ENCODE measurements at places on chromosomes 2 and 18.

- no peak for ATAC-seq
Measured at GRCh38 chr2:41572154-41572553, 475.7 kb upstream of the PKDCC start.

GRCh38 chr2:239644011-239644410 lies 243.2 kb upstream of the HDAC4 start:
- no peak for ATAC-seq

- ATAC-seq = no peak
Measured at GRCh38 chr18:12102136-12102842, 8.6 kb downstream of the ANKRD62 start.

DNA sequence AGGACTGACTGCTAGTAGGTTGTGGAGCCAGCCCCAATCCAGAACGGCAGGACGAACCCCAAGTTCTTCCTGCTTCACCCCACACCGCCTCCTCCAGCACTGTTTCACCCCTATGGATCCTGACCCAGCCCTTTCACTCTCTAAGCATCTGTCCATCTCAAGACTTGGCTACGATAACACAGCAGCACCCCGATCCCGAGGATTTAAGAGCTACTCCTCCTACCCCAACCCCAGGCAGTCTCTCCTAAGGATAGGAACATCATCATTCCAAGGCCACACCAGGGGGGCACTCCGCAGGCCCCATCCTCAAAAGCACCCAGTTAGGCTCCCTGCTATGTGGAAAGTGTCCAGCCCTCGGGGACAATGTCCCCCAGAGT lies 645 bp downstream of the KCTD18 start:
- no peak for ATAC-seq

DNA sequence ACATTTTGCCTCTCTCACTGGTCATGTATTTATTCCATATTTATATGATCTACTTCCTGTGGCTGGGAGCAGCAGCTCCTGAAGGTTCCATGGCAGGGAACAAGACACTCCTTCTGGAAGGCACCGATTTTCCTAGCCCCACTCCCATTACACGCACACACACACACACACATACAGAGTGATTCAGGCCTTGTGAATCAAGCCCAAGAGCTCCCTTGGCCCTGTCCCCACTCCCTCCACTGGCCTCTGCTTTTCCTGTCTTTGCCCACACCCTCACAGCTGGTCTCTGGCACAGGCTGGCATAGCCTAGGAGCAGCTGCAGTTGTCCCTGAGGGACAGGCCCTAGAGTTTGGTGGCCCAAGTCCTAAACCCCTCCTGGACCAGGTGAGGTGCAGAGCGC lies 201.7 kb downstream of the NAPG start:
- ATAC-seq = no peak

GRCh38 chr18:33470216-33470615 lies 29.7 kb upstream of the CCDC178 start:
- ATAC-seq = no peak

- ATAC-seq = no peak
Measured at GRCh38 chr2:11008773-11009172, 97.0 kb downstream of the KCNF1 start.

DNA sequence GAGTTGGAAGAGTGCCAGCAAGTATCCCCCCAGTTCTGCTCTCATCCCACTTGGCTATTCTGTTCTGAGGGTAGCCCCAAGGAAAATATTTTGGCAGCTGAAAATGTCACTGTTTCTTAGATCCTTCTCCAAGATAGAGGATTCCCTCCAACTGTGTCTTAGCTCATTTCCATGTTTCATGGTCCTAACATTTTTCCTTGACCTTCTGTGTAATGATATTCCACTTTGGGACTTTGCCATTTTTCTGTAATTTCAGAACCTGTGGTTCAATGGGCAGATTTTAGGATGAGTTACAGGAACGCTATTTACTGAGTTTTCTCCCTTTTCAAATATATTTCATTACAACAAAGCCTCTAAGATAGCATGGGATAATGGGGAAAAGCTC lies 34.7 kb downstream of the NHEJ1 start:
- no peak for ATAC-seq

DNA sequence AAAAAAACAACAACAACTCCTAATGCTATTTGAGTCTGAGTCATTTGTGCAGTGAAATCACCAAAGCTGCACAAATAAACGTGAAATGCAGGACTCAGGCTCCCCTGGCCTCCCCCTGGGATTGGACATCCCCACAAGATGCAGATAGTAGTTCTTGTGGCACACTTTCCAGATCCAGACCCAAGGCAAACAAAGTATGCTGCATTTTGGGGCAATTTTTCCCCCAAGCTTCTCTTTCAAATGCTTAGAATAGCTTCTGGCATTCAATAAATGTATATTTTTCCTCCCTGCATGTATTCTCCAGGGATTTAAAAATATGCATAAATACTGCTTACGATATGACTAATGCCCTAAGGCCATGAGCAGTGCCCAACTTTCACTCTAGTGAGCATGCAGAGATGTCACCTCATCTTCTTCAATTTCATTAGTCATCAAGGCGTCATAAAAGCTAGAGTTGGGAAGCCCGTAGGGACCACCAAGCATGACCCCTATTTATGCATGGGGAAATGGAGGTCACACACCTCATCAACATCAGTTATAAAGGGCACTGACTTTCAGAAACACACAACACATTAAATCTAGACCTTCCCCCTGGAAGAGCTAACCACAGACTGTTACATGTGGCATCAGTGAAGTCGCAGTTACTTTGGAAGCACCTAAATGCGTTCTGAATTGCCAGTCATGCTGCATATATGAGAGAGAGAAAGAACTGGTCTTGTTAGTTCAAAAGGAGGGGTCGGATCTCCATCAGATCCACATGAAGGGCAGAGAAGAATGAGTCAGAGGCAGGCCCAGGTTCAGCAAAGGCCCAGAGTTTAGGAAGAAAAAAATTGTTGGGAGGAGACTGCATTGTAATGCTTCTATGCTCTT lies 374.1 kb downstream of the LPIN1 start:
- no peak for ATAC-seq

- no peak for ATAC-seq
Measured at GRCh38 chr2:155714983-155715382, 617.5 kb downstream of the NR4A2 start.

DNA sequence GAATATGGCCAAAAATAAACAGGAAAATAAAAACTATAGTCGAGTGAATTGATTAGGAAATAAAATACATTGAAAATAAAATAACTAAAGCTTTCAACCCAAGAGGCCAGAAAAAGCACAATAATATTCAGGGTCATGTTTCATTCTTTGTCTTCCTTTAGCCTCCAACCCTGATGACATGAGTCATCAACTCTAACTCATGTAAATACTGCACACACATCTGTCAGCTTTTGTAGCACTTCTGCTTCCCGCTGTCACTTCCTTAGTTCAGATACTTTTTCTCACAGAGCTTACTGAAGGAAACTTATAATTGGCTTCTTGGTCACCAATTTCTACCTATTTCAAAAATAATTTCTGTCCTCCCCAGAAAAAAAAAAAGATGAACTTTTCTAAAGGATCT lies 112.8 kb downstream of the UPP2 start:
- ATAC-seq = no peak

- no peak for ATAC-seq
Measured at GRCh38 chr2:70007151-70007550, 45.7 kb upstream of the ASPRV1 start.

Data from activated CD4-positive, CD25-positive, alpha-beta regulatory T cell treated with anti-CD3 and anti-CD28 coated beads, Interleukin-2, amount 50 U/mL, for 24 hours (primary cell).